ENCODE measurements at places on chromosomes 5 and 9.

DNA sequence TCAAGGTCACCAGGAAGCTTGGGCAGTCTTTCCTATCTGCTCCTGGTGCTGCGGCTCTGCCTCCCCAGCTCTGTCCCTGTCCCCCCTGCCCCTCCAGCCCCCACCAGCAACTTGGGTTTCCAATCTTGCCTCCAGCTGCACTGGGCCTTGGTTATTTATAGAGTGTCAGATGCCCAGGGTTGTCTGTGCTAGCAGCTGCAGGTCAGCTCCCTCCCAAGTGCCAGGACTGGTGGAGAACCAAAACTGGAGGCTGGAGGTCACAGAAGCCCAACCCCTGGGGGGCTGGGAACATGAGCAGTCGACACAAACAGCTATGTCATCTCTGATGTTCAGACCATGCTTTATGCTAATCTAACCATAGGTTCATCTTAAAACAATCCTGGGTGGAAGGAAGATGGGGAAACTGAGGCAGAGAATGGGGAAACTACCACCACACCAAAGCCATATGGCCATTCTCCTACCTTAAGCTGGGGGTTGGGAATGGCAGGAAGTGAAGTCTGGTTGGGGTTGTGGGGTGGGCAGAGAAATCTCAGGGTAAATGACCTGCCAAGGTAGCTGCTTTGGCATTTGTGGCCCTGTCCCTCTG lies 1.7 kb downstream of the TPM2 start:
- no peak for DNase-seq

DNA sequence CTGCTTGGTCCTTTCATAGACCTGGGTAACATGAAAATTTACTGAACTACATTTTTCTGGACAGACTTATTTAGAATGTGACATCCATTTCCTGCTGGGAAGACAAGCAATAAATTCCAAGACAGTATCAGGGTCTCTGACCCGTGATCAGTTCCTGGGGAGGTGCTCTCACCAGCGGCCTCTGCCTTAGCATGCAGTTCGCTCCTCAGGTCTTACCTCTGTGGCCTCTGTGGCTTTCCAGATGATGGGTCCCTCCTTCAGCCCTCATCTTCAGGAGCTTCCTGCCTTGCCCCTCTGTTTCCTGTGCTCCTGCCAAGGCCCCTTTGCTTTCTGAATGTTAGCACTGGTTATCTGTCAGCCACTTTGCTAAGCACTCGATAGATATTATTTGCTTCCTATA lies 66.4 kb downstream of the CMYA5 start:
- DNase-seq: no peak

DNA sequence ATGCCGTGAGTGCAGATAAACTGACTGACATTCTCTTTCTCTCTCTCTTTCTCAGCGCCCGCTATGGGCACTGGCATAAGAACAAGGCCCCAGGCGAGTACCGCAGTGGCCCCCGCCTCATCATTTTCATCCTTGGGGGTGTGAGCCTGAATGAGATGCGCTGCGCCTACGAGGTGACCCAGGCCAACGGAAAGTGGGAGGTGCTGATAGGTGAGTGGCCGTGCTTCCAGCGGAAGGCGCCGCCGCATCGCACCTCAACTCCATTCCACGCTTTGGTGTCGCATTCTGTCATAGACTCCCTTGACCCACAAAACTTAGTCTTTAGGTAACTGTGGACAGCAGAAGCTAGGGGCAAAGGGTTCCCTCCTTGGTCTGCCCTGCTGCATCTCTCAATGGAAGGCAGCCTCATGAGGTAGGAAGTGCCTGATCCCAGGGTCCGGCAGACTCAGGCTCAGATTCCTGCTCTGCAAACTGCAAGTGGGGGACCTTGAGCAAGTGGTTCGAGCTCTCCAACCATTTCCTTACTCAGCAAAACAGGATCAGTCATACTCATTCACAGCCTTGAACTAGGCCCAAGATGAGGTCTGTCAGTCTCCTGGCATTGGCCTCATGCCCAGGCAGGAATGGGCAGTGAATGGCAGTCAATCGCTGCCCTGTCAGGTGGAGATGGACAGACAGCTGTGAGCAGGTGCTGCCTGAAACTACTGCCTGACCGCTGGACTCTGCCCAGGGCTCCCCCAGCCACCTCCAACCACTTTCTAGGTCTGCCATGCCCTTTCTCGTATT lies 24.2 kb upstream of the CFAP157 start:
- no peak for DNase-seq

GRCh38 chr5:95471942-95472341 lies 80.8 kb downstream of the FAM81B start:
- DNase-seq: no peak

Measured in activated CD8-positive, alpha-beta memory T cell treated with anti-CD3 and anti-CD28 coated beads for 1 hour (primary cell).